Activated CD8-positive, alpha-beta memory T cell treated with anti-CD3 and anti-CD28 coated beads, Interleukin-2, amount 10 ng/mL, durations not matched to agents 7 days and 5 days (primary cell): ENCODE measurements at places on chromosomes 7 and 10.

DNA sequence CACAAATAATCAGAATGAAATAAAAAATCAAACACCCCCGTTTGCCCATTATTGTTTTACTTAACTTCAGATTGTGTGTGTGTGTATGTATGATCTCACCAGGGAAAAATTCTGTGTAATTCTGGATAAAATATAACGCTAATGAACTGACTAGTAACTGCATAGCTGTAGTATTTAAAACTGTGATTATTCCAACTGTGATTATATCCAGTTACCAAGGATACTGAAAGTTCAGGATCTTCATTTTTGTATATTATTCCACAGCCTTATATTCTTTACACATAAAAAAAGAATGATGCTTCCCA, 2.9 kb downstream of the TWIST1 start:
- no peak for DNase-seq

DNA sequence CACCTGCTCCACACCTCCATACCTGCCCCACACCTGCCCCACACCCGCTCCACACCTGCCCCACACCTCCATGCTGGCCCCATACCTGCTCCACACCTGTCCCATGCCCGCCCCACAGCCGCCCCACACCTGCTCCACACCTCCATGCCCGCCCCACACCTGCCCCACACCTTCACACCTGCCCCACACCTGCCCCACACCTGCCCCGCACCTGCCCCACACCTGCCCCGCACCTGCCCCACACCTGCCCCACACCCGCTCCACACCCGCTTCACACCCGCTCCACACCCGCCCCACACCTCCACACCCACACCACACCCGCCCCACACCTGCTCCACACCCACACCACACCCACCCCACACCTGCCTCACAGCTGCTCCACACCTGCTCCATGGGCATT, 53.0 kb downstream of the PARP12 start:
- no peak for DNase-seq

GRCh38 chr10:51144161-51144781, 70.0 kb downstream of the PRKG1 start:
- DNase-seq: no peak

DNA sequence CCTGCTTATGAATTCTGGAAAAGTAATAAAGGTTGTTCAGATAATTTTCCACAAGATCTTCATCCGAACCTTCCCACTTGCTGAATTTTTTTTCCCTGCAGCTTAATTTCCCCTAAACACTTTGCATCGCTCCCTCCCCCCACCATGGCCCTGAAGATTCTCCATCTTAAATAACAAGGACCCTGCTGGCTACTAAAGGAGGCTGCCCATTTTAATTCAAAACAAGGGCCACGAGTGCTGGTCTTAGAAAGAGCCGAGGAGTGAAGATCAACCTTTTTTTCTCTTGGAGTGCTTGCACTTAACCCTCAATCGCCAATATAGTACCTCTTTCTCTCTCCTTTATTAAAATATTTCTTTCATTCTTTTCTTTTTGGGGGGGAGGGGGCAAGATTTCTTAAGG, 9.2 kb upstream of the SP8 start:
- no peak for DNase-seq

DNA sequence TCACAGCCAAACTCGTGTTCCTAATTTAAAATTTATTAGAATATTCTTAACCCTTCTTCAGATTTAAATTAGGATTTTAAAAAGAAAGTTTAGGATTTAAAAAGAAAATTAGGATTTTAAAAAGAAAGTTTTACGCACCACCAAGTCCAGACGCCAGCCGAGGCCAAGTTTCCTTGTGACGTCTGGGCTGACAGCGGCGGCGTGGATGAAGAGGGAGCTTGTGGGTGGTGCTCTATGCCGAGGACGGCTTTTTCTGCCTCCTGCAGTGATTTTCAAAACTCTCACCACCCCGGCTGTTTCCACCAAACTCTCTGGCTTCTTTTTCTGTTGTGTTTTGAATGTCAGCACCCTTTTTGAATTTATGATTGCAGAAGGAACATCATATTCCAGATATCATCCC, 252.9 kb downstream of the DNAJB6 start:
- DNase-seq: no peak

DNA sequence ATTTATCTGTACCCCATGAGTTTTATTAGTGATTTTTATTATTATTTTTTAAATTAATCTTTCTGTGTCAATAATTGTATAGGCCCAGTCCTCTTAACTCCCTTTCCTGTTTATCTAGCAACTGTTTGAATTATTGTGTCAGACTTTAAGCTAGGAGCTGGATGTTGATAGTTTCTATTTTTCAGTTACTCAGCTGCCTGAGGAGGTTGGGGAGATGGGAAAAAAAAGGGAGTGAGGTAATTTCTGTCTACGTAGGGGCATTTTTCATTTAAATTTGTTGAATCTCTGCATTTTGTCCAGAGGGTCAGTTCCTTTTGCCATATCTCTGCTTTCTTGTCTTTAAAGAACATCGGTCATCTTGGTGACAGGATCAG, 5.0 kb upstream of the ZNF518A start:
- DNase-seq: no peak

- DNase-seq: no peak
Measured at GRCh38 chr10:27052656-27053055, 47.6 kb downstream of the ANKRD26 start.

- DNase-seq: no peak
Measured at GRCh38 chr7:15626041-15626440, 60.4 kb downstream of the MEOX2 start.

DNA sequence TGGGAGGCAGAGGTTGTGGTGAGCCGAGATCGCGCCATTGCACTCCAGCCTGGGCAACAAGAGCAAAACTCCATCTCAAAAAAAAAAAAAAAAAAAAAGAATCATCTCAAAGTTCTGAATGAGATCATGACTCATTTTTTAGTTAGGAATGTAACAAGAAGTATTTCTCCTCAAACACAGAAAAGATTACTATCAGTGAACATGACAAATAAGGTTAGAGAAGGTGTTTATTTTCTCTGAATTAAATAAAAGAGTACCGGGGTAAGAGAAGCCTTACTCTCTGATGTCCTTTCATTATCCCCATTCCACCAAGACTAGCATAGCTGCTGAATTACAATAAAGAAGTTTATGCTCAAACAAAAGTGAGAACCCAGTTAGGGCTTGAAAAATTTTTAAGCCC, 50.1 kb downstream of the IPMK start:
- DNase-seq: no peak

DNA sequence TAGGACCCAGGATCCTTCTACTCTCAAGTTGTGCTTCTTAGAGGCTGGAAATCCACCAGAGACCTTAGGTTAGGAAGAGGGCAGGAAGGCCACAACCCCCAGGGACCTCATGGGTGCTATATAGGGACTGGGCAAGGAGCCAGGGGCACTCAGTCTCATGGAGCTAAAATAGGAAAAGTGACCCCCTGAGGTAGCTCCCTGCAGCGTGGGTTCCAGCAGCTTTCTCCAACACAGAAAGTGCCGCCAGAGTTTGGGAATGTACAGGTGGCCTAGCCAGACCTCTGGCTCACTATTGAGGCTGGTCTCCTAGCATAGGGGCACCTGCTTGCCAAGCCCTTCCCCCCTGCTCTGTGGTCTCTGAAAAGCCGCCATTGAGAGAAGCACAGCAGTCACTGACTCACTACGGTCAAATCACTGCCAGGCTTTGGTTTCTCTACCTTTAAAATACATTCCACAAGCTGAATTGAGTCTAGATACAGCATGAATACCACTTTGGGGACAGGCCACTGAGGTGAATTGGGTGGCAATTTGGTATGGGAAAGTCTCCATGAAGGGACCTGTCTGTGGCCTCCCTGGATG, 333.2 kb upstream of the PODXL start:
- DNase-seq: no peak

GRCh38 chr7:20797462-20798080, 10.9 kb upstream of the SP8 start:
- no peak for DNase-seq

DNA sequence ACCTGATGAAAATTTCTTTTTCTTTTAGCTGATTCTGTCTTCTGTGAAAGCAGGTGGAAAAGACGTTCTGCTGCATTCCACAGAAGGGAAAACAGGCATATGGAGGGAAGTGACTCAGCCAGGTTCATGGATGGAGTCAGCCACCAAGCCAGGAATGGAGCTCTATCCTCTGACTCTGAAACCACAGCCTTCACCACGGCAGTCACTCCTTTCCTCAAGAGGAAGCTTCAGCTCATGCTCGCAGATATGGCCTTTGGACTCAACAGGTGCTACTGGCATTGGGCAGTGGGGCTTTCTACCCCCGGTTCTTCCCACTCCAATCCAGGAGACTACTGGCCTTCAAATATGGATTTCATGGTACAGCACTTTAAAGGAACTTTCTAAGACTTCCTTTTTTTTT, 11.5 kb upstream of the PLAU start:
- no peak for DNase-seq

DNA sequence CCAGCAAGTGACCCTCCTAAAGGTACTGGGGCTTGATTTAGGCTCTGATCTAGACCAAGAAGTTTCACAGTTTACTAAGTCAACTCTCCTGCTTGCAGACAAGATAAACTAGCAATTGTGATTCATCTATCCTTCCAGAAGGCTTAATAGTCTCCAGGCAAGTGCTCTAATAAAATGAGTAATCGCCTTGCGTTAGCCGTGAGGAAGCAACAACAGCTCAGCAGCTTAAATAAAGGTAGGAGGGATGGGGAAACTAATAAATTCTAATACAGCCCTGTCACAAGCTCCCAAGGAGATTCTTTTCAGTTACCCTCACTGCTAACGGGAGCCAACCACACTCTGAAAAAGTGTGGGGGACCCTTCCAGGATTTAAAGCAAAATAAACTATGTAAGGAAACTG, 48.4 kb downstream of the FRMD4A start:
- no peak for DNase-seq

GRCh38 chr7:105880571-105881330, 4.4 kb upstream of the ATXN7L1 start:
- DNase-seq: no peak

GRCh38 chr7:103690242-103690974, 244.4 kb upstream of the SLC26A5 start:
- DNase-seq: no peak

GRCh38 chr7:21969822-21970221, 24.1 kb upstream of the CDCA7L start:
- DNase-seq: no peak

DNA sequence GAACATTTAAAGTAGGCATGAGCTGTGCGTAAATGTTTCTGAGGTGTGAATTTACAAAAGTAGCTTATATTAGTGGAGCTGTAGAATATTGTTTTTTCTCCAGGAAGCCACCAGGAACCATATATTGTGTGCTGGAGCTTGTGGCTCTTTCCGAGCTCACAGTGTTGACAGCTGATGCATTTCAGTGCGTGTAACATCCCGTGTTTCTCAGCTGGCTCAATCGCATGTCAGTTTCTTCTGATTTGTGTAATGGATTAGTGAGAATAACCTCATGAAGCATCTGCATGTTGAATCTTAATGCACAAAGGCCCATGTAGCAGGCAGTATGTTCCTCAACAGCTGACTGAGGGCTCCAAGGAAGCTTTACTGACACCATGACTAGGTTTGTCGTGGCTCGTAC, 39.4 kb downstream of the VKORC1L1 start:
- DNase-seq: no peak
